ENCODE measurements at places on chromosomes 12 and 14.

- DNase-seq: no peak
Measured at GRCh38 chr12:123984903-123985302, 11.9 kb downstream of the ZNF664 start.

- DNase-seq: no peak
Measured at GRCh38 chr14:51609955-51610283, 41.8 kb upstream of the FRMD6 start.

- DNase-seq: no peak
Measured at GRCh38 chr14:77238356-77238755, 32.6 kb downstream of the NGB start.

DNA sequence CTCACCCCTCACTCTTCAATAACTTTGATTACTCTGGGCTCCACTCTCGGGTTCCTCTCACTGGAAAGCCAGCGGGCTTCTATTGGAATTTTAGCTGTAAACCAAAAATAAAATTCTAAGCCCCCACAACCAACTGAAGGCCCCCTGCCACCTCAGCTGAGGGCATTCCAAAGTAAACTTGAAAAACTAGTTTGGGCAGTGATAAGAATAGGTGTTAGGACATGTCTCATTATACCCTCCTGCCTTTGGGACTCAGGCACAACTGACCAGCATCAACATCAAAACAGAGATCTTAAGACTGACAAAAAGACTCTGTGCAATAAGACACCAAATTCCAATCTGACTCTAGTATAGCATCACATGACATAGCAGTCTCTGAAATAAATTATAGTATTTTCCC lies 11.9 kb upstream of the TSPAN9 start:
- no peak for DNase-seq

All from CD4-positive, alpha-beta T cell treated with Interleukin-15 for 1 hour (primary cell).